ENCODE measurements at places on chromosomes 11 and 22.

DNA sequence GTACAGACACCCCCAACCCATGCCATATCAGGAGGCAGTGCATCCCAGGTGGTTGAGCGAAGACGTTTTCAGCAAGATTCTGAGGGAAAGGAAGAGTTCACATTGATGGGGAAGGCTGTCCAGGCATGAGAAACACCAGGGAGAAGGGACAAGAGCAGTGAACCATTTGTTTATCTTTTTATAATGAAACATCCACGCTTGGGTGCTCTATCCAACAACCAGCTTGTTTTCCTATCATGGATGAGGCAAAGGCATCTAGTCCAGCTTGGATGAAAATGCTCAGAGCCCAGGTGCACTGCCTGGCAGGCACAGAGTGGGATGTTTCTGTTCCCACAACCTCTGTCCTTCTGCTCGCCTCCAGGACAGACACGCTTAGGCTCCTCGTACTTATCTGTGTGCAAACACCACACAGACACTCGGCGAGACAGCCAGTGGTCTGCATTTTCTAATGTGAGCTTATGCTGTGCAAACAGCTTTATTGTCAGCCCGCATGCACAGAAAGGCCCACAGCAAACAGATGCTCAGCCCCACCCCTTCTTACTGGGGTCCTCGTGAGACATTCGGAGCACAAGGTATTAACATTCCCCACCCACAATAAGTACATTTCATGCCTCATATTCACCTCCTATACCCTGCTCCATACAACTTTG, 45.4 kb upstream of the NTM start:
- no peak for DNase-seq

GRCh38 chr11:9367551-9367950, 16.9 kb upstream of the IPO7 start:
- no peak for DNase-seq

DNA sequence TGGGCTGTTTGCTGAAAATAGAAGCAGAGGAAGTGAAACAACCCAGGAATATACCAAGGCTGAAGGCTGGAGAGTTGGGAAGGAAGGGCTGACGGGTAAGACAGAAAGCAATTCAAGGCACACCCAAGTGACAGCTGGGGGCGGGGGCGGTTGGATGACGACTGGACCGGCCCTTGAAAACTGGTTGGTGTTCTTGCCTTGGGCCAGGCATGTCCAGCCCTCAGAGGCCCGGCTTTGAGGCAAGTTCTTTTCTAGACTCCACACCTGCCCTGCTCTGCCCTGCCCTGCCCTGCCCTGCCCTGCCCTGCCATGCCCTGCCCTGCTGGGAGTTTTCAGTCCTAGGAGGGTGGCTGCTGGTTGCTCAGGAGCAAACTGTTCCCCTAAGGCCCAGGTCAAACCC, 34.2 kb upstream of the CACNG2 start:
- no peak for DNase-seq

DNA sequence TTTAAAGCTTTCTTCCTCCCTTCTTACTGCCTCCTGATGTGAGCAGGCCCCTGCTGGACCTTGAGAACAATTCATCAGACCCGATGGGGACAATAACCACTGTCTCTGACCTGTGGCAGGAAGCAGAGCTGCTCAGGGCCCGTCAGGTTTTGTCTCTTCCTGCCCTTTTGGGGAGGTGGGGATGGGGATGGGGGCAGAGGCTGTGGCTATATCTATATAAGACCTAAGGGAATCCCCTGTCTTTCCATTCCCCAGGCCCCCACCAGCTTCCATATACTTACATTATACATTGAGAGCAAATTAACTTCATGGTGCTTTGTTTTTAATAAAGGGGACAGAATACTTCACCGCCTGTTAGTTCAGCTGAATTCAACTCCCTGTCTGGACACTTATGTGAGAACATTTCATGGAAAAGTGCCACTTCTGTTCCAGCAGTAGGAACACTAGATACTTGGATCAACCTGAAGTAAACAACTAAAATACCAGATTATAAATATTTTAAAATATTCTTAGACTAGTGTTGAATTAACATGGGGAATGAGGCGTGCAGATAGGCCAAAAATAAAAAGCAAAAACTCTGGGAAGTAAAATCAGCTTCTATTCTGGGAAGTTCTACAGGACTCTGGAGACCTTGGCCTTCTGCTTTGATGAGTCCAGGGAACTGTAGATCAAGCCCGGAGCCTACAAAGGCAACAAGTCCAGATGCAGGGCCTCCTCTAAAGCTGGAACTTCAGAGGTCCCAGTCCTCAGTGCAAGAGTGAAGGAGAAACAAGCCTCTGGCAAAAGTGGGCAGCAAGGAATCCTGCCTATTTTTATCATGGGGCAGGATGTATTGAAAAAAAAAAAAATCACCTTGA, 11.1 kb downstream of the ZP1 start:
- DNase-seq, result no peak

DNA sequence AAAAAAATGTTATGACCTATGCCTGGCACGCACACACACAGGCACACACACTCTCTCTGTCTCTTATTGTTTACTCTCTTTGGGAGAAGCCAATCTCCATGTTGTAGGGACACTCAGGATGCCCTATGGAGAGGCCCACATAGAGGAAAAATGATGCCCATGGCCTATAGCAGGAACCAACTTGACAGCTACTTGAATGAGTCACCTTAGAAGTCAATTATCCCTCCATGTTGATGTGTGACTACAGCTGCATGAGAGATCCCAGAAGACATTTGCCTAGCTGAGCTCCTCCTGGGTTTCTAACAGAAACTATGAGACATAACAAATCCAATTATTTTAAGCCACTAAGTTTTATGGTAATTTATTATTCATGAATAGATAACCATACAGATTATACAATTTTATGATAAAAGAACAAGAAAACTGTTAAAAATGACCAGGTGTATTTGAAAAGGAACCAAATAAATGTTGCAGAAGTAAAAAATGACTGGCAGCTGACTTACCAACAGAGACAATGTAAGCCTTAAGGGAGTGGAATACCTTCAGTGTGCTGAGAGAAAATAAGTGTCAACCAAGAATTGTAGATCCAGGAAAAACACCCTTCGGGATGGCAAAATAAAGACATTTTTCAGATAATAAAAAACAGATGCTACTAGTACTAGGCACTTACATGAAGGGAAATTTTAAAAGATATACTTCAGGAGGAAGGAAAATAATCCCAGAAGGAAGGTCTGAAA, 403.7 kb upstream of the SYN3 start:
- no peak for DNase-seq

GRCh38 chr22:49871482-49871881, 17.8 kb downstream of the ZBED4 start:
- DNase-seq, result no peak

- DNase-seq, result no peak
Measured at GRCh38 chr11:78202733-78203167, 14.0 kb downstream of the USP35 start.

DNA sequence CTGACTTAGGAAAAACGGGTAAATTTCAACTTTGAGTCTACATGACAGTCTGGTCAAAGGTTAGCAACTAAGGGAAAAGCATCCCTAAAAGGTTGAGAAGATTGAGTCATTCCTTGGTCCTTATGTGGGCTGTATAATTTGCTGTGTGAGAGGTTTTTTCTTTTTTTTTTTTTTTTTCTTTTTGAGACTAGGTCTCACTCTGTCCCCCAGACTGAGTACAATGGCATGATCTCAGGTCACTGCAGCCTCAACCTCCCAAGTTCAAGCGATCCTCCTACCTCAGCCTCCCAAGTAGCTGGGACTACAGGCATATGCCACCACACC, 101.4 kb downstream of the MRTFA start:
- DNase-seq, result no peak

DNA sequence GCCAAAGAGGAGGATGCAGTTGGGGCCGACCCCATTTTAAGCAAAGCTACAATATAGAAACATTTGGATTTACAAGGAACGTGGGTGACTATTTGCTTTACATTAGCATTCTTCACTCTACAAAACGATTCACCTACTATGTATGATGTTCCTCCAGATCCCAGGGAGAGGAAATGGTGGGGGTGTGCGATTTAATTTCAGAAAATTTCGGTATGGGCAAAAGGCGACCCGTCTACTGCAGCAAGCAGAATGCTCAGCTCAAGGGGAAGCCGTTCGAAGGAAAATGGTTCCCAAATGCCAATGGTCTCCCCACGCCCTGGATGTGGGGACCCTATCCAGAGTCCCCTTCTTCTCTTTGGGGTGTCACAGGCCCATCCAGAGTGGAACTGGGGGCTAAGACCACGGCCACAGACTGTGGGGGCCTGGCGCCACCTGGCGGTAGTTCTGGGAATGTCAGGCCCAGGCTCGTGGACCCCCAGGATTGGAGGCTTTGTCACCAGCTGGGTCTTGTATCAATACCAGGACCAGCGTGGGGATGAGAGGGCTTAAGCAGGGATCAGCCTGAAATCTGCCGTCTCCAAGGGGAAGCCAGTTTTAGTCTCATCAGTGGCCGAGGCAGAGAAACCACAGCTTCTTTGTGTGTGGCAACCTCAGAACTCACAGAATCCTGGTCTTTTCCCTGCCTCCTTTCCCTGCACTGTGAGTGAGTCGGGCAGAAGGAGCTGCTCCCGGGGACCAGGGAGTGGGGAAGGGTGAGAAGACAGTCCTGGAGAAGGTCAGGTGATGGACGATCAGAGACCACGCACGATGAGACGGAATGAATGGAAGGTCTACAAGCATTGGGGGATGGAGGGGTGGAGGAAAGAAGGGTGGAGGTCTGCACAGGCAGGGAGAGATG, 8.4 kb downstream of the LRRC10B start:
- DNase-seq, result no peak

DNA sequence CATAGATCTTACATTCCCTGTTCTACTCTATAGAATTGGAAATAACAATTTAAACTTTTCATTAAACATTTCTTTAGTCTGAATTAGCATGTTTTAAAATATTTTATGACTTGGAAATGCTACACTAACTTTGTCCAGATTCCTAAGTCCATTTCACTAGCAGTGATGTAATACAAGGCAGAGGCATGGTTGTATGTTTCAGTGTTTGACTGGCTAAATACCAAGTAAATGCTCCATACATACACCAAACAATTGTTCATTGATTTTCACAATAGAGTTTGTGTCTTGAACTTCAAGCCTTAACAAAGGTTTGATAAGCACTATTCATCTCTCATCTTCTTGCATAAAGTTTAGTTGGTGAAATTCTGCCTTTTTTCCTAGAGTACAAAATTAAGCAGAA, 13.5 kb downstream of the ZBED5 start:
- no peak for DNase-seq

- DNase-seq, result peak; percentile 58
Measured at GRCh38 chr11:32435152-32435480, 223 bp downstream of the WT1 start.

DNA sequence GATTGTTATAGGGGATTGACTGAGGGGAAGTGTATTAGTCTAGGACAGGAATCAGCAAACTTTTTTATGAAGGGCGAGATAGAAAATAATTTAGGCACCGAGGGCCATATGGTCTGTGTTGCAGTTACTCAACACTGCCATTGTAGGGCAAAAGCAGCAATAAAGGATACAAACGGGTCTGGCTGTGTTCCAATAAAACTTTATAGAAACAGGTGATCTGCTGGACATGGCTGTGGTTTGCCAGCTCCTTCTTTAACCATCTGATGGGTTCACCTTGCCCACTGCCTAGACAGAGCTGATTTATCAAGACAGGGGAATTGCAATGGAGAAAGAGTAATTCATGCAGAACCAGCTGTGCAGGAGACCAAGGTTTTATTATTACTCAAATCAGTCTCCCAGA, 20.0 kb downstream of the PRR5L start:
- no peak for DNase-seq

DNA sequence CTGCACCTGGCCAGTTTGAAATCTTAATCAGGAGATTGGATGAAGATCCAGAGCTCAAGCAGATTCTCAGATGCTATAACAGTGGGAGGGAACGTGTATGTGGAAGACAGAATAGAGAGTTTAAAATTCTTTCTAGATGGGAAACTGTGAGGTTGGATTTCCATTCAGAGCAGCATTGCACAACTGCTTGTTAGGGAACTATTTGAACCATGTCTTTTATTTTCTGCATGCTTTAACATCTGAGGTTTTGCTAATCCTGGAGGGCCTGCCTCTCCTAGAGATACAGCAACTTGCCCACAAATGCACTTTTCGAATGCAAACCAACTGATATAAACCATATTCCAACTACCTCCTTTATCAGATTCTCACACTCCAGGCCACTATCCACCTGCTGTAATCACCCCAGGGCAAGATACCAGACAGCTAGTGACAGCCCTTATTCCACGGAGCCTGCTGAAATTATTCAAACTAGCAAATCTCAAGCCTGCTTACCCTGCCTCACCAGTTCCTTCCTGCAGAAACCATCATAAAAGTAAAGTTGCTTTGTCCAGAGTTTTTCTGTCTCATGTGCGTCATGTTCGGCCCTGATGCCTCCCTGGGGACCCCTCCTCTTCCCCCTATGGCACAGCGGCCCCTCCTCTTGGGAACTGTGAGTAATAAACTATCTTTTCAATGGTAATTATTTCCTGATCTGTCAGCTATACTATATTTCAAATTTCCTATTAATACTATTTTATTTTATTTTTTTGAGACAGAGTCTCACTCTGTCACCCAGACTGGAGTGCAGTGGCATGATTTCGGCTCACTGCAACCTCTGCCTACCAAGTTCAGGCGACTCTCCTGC, 18.4 kb upstream of the SEC14L4 start:
- DNase-seq, result no peak

DNA sequence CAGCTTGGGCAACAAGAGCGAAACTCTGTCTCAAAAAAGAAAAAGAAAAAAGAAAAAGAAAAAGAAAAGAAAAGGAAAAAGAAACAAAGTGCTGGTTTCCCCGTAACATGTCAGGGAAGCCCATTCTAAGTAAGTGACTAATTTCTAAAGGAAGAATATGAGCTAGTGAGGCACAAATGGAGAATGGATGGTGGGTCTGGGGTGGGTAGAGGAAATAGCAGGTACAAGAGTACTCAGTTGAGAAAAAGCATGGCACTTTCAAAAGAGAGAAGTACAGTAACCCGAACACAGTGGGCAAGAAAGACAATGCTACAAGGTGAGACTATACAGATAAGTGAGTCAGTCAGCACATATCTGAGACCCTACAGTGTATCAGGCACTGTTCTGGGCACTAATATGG, 4.5 kb downstream of the MAJIN start:
- no peak for DNase-seq

- DNase-seq, result no peak
Measured at GRCh38 chr11:23569547-23569946, 709.3 kb upstream of the CCDC179 start.

All from HL-60 (cell line).